ENCODE measurements at places on chromosomes 2 and 18.

DNA sequence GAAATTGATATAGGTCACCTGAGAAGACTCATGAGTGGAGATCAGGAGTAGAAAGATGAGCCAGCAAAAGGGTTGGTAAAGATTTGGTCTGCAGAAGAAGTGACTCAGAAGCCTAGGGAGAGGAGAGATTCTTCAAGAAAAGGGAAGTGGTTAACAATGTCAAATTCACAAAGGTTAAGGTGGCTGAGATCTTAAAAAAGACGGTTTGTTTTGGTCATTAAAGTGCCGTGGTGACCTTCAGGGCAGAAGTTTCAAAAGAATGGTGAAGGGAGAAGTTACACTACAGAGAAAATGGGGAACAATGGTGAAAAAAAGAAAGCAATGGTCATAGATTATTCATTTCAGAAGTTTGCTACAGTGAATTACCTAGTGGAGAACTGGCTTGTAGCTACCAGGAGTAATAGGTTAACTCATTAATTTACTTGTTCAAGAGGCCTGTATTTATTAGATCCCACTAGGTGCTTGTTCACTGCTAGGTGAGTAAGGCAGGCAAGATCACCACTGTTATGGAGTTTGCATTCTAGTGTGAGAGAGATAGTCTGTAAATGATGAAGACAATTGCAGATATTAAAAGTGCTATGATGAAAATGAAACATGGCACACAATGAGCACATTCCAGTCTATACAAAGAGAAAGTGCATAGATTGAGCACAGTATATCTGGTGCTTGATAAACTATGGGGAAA is 43.0 kb downstream of the FBXO48 start:
- DNase-seq: no peak

DNA sequence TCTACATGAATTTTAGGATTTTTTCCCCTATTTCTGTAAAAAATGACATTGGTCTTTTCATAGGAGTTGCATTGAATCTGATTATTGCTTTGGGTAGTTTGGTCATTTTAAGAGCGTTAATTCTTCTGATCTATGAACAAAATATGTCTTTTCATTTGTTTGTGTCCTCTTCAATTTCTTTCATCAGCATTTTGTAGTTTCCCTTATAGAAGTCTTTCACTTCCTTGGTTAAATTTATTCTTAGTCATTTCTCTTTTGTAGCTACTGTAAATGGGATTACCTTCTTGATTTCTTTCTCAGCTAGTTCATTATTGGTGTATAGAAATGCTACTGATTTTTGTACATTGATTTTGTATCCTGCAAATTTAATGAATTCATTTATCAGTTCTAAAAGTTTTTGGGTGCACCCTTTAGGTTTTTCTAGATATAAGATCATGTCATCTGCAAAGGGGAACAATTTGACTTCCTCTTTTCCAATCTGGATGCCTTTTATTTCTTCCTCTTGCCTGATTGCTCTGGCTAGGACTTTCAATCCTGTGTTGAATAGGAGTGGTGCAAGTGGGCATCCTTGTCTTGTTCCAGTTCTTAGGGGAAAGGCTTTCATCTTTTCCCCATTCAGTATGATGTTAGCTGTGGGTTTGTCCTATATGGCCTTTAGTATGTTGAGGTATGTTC is 36.6 kb upstream of the AAK1 start:
- no peak for DNase-seq

DNA sequence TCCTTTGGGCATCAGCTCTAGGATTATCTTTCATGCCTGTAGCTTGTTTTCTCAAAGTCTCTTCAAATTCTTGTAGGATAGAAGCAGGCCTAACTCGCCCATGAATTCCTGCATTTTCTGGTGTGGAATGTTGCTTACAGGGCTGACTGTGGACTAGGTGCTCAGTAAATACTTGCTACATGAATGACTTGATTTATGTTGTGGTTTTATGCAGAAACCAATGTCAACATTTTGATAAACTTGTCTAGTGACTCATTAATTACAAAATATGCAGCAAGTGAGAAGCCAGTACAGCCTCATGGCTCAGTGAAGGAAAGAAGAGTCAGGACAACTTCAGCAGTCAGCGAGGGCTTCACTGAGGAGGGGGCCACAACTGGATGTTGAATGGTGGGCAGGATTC is 110.6 kb upstream of the SIX2 start:
- DNase-seq: no peak

DNA sequence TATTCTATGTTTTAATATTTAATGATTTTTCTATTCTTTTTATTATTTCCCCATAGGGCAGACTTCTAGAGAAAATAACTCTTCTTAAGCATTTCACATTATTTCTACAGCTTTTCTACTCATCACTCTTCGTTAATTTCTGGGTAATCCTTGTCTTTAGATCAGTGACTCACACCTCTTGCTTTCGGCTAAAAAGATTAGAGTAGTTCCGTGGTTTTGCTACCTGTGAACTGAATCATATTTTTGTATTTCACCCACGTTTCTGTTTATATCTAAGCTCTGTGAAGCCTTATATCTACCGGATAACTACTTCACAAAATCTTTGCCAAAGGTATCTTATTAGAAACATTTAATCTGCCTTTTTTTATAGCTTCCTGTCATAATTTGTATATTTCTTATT is 685.5 kb upstream of the FSHR start:
- DNase-seq: no peak

DNA sequence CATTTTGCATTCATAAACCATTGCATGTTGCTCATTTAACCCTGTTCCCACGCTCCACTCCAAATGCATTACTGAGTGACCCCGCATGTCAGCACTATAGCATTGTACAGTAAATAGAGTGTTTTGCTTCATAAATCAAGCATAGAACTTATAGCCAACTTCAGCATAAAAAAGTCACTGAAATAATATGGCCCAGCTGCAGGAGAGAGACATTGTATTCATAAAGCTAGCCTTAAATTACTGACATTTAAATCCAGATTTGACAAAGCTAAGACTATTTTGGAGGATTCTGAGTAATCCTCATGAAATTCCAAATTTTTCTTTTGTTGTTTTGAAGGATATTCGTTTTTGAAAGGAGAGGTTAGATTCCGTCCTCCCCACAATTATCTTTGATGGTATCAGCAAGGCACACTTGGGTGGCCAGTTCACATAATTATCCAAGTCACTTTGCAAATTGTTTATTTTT is 320.9 kb upstream of the TCF4 start:
- DNase-seq: no peak

DNA sequence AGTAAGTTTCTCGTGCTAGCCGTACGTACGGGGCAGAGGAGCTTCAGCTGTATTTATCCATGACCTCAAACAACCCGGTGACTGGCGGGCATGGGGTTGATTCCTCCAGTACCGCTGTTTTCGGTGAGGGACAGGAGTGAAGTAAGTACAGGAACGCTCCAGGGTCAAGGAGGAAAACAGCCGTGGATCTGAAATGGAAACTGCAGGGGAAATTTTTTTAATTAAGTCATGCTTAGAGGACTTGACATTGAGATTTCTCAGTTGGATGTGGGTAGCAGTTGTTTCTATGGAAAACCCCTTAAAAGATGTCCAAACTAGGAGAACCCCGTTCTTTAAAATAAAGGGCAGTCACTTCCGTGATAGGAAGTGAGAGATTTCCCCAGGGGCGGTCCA is 1.2 kb downstream of the RAB12 start:
- no peak for DNase-seq

DNA sequence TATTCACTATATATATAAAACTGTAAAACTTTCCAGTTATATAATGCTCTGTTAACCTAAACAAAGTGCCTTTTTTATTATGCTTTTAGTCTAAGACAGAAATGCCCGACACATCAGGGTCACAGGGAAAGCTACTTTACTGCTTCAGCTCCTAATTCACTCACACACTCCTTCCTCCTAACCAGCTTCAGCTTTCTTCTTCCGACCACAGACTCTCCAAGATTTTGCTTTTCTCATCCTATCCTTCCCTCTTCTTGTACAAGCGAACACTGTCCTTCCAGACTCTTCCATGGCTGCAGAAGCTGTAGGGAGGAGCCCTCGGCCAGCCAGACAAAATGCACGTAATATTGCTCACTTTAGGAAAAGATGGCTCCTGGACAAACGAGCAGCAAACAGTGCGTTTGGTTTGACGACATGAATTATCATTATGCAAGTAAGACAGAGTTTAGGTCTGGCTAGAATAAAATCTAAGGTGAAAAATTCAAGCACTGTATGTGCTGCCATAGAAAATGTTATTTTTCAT is 47.5 kb upstream of the HNRNPA3 start:
- DNase-seq: no peak

- no peak for DNase-seq
Observed at GRCh38 chr18:38241216-38241615, 675.6 kb upstream of the CELF4 start.

- no peak for DNase-seq
Observed at GRCh38 chr2:128732976-128733431, 414.3 kb upstream of the HS6ST1 start.

- no peak for DNase-seq
Observed at GRCh38 chr2:42547014-42547413, 21.4 kb upstream of the MTA3 start.

GRCh38 chr2:54419855-54420523 is 36.1 kb upstream of the SPTBN1 start:
- no peak for DNase-seq

- no peak for DNase-seq
Observed at GRCh38 chr18:692824-693223, 19.6 kb downstream of the ENOSF1 start.

DNA sequence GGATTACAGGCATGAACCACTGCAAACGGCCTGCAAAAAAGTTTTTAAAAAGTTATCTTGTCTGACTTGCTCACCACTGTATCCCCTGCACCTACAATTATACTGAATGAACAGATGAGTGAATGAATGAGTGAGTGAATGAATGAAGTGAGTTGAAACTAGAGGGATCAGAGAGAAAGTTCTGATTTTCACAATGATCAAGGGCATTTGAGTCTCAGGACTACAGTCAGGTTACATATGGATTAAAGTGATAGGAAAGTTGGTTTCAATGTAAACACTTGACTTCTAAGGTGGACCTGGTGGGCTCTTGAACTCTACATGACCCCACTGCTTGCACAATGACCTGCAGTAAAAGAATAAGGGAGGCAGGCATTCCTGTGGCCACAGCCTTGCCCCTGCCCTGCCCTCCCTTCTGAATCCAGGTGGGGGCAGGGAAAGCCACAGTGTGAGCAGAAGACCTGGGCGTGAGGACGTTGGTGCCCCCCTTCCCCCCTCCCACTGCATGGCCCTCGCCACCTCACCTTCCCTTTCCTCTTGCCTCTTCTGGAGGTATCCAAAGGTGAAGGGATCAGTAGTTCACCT is 10.7 kb downstream of the C2orf80 start:
- DNase-seq: no peak

- DNase-seq: no peak
Observed at GRCh38 chr2:52386433-52387030, 1354.6 kb upstream of the NRXN1 start.

Data from D341Med (cell line).